ENCODE measurements at places on chromosomes 4 and X.

- DNase-seq: no peak
These were observed 740.6 kb upstream of the TENM3 start for GRCh38 chr4:181502611-181503010.

DNA sequence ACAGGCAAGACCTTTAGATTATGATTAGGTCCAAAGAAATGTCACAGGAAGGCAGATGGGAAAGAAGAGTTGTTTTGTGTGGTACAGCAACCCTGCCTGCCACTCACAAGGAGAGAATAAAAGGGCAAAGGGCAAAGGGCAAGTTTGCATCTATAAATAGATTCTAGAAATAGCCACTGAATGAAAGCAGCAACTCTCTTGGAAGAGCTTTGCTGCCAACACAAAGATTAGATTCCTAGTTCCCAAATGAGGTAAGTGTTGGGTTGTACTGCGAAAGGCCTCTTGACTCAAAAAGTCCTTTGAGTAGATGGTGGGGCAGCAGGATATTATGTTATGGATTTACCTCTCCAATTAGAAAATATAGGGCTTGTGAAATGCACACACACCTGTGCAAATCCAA is 61.2 kb downstream of the MOSPD2 start:
- DNase-seq: no peak

GRCh38 chr4:3637326-3638016 is 105.2 kb upstream of the LRPAP1 start:
- no peak for DNase-seq

GRCh38 chr4:8817096-8817812 is 54.4 kb downstream of the HMX1 start:
- DNase-seq: no peak

DNA sequence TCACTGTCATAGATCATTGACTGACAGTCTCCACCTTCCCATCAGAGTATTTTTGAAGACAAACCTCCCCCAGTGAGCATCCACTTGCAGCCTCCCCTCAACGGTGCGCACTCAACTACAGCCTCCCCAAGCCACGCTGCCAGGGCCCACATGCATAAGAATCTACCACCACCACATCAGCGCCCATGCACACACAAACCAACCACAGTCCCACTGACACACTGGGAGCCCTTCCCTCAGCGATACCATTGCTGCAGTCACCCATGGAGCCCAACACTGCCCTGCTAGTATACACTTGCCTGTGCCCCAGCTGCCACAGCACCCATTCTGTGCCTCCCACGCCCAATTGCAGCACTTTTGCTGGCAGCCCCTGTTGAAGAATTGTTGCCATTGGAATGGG is 132.9 kb downstream of the CHM start:
- no peak for DNase-seq

DNA sequence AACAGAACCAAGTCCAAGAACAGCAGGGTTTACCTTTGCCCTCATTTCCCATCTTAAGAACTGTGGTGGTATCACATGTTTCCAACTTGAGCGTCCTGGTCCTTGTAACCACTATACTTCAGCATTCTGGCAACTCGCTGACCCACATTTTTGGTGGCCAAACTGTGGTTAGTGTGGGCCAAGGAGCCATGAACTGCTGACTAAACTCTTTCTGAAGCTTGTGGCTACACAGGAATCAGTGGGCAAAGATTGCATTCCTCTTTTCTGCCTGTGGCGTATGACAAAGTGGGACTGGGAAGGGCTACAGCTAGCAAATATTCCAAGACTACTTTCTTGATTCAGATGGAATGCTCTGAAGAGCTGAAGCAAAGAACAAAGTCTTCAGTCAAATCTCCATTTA is 106.3 kb upstream of the MID1 start:
- no peak for DNase-seq

DNA sequence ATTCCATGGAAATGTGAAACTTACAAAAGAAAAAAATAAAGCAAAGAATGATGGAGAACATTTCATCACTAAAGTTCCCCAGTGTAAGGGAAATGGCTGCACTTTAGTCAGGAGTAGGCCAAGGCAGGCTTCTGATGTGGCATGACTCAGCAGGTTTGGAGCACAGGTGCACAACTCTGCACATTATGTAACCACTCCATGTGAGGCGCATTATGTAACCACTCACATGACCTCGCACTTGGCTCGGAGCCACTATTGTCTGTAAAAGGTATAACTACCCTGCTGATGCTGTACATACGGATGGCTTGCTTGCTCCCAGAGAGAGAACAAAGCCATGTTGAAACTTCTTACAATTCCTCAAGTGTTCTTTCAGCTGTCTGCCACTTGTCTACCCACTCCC is 727.6 kb downstream of the TRAM1L1 start:
- no peak for DNase-seq

GRCh38 chr4:62487016-62487415 is 1286.9 kb downstream of the ADGRL3 start:
- DNase-seq: no peak

GRCh38 chr4:150211016-150211415 is 132.8 kb downstream of the DCLK2 start:
- no peak for DNase-seq

DNA sequence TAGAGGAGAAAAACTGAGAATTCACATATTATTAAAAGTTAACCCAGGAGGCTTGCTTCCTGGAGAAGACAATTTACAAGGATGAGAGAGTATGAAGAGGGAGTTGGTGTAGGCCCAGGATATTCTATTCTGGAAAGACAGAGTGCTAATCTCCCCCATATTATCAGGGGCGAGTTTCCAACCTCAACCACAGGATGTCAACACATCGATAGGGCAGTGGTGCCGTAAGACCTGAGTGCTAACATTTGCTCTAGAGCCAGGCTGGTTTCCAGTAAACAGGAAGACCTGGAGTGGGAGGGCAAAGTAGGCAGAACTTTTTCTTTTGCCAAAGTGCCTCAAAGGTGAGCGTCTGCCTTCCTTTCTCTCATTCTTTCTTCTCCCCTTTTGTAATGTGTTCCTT is 2.8 kb upstream of the AWAT1 start:
- DNase-seq: no peak

DNA sequence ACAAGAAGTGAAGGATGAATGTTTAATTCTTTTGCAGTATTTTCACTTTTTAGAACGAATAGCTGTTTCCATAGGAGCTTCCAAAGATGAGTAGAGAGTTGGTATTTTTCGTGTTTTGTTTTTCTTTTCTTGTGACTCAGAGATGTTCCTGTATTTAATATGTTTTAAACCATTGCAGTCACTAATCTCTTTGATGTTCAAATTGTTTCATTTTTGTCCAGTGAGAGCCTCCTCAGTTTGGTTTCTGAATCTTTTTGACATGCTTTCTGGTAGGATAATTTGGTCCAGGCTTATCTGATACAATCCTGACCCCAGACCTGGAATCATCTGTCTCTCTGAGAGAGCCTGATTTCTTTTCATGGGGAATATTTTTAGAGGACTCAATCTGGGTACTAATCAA is 41.6 kb downstream of the BEX3 start:
- no peak for DNase-seq
